NCI-H2081 (cell line): ENCODE measurements at places on chromosomes 1 and 21.

DNA sequence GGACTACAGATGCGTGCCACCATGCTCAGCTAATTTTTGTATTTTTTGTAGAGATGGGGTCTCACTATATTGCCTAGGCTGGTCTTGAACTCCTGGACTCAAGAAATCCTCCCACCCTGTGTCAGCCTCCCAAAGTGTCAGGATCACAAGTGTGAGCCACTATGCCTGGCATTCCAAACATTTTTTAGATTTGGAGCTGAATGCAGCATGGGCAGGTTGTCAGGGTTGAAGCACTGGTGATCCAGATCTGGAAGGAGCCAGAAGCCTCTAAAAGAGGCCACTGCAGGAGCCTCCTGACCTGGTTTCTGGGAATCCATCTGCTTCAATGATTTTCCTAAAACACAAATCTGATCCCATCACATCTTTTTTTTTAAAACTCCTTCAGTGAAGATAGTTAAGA, 1.8 kb upstream of the CTPS1 start:
- DNase-seq: no peak

GRCh38 chr1:56321150-56321490, 258.2 kb downstream of the PLPP3 start:
- DNase-seq: no peak

GRCh38 chr1:24329797-24330543, 10.8 kb downstream of the GRHL3 start:
- DNase-seq: no peak

DNA sequence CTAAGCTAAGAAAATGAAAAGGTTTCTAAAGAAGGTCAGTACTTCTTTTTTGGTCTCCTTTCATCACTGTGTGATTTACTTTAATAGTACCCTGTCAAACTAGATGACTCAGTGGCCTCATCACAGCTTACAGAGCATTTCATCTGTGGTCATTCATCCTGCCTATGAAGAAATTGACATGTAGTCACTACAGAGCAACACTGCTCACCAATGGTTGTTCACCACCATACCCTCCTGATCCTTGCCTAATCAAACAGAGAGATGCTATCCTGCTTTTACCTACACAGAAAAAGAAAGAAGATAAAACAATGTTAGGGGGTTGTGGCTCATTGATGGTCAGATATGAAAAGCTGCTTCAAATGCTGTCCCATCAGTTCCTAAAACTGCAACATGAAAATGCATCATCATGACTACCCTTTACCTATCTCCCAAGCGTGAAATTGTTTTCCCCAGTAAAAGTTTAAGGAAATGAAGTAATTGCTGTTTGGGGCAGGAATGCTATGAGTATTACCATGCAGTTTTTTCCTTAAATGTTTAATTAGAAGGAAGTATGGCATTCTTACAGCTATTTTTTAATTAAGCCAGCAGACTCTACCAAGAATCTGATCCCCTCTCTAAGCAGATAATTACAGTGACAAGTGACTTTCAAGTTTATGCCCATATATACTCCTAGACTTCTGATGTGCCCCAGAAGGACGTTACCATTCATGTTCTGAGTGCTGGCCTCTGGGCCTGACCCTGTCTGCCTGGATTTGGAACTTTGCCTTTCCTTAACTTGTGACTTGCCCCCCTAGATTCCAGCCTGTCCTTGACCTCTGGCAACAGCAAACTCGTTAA, 46.1 kb upstream of the FBXO28 start:
- DNase-seq: no peak

GRCh38 chr1:112388436-112388835, 7.6 kb upstream of the CTTNBP2NL start:
- DNase-seq: peak; percentile 59

- peak; percentile 64 for DNase-seq
Observed at GRCh38 chr1:231420959-231421545, 1.0 kb downstream of the EGLN1 start.

DNA sequence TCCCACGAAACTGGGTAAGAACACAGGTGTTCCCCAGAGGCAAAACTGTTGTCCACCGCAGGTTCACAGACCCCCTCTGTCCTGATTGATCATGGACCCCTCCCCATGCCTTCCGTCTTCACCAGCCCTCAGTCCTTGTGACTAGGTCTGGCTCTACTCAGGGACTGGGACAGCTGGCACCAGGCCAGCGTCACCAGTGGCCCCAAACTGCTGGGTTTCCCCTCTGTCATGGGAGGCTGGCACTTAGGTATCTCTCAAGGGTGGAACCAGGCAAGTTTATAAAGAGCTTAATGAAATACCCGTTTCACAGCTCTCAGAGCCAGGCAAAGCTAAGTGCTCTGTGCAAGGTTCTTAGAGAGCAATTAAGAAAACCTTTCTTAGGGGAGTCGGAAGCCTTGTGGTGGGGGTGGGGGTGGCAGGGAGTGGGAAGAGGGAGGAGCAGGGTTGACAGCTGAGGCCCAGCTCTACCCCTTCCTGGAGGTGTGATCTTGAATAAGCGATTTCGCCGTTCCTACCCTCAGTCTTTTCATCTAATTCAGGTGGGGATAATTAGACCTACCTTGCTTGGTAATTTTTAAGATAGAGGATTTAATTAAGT, 35.0 kb upstream of the IFNLR1 start:
- DNase-seq: no peak
